ENCODE measurements at places on chromosomes 11 and 22.

GRCh38 chr11:5204787-5205186 lies 4.3 kb upstream of the OR51V1 start:
- peak; percentile 77 for DNase-seq

DNA sequence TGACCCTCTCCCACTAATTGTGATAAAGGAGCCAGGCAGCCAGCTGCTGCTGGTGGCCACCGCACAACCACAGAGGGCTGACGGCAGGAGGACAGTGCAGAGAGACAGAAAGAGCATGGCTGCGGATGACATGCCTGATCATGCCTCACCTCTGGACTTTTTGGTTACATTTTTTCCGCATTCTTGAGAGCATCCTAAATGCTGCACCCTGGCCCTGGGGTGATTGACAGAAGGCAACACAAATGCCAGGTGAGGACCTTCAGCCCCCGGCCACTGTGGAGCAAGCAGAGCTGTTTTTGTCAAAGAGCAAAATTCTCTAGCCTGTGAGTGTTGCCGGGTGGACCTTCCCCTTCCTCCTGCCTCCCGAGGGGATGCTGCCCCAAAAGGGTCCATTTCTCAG lies 78.5 kb downstream of the RPS6KA4 start:
- DNase-seq, result no peak

GRCh38 chr11:28815110-28815509 lies 706.9 kb downstream of the METTL15 start:
- DNase-seq, result no peak

DNA sequence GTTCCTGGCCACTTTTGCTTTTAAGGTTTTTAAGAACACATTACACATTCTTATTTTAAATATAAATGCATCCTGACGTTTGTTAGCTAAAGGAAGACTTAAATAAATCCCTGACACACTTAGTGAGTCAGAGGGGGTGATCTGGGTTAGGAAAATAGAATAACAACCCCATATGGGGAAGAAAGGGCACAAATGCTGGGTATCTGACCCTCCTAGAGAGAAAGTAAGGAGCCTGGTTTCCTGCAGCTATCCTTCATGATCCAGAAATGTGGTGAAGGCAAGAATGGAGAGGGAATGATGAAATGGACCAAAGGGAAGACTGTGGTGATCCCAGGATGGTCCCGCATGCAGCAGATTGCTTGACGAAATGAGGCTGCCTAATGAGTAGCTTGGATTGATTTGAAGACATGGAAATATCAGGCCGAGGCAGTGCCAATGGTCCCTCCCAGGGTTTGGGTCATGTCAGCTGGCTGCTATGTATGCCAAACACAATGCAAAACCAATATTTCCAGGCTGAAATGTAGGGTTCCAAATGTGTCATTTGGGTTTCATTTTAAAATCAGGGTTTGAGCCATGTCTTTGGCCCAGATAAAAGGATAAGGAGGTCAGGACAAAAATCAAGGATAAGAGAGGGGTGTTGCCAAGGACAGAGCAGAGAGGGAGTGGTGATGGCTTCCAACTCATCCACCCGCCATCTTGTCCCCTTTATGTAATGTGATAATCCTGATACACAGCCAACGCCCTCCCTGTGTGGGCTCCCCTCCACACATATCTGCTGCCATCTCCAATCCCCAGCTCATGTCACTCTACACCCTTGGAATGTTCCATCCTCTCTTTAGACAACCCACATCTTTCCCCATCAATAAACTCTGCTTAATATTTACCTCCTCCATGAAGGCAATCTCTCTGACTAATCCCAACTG lies 135.1 kb upstream of the PITPNB start:
- DNase-seq, result peak; percentile 40

DNA sequence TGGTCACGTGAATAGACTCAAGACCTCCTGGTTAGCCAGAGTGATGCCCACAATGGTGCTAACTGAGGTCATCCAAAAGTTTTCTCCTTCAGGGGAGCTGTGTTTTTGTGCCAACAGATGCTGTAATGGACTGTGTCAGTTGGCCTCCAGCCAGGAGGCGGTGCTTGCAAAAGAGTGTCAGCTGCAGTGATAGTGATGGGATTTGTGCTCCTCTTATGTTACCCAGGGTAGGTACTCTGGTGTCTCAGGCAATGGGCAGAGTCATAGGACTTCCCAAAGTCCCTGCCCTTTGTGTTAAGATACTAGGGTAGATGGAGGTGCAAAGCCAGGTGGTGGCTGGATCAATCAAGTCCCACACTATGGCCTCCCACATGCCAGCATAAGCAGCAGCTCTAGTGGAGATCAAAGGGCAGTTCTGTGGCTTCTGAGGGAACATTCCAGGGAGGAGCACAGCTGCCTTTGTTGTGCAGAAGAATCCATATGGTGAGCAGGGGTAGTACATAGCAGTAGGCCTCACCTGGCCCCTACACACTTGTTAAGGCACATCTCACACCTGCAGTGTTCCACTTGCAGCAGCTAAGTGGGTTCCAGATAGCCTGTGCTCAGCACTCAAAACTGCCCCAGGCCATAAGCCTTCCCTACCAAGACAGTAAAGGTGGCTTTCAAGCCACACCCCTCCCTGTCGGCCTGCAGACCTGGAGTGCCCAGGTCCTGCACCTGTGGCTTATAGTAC lies 9.4 kb upstream of the FANCF start:
- DNase-seq, result peak; percentile 55

DNA sequence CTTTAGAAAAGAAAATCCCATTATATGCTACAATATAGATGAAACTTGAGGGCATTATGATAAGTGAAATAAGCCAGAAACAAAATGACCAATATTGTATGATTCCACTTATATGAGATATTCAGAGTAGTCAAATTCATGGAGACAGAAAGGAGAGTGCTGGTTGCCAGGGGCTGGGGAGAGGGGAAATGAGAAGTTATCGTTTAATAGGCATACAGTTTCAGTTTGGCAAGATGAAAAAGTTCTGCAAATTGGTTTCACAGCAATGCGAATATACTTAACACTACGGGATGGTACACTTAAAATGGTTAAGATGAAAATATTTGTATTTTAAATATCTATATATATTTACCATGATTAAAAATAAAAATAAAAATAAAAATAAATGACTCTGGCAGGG lies 31.1 kb upstream of the RDX start:
- no peak for DNase-seq
